ENCODE measurements at places on chromosomes 4 and X.

- DNase-seq, result peak; percentile 43
Measured at GRCh38 chr4:47383829-47384427, 79.6 kb downstream of the COMMD8 start.

GRCh38 chr4:101192244-101192643 lies 155.1 kb downstream of the PPP3CA start:
- no peak for DNase-seq

- DNase-seq, result no peak
Measured at GRCh38 chr4:105460306-105460705, 13.6 kb downstream of the PPA2 start.

GRCh38 chrX:152942077-152942442 lies 44.2 kb downstream of the ZNF185 start:
- no peak for DNase-seq

DNA sequence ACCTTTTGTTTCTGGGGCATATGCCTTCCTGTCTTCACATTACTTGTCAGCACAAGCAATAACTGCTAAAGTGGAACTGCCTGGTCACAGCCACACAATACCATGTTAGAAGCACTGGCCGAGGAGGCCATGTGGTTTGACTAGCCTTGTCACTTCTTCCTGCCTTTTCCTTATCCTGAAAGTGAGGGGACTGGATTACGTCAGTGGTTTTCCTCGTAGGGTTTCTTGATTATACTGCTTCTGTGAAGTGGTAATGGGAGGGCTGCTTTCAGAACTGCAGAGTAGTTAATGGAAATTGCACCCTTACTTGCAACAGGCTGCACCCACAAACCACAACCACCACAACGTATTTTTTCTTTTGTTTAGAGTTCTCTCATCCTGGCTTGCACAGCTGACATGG lies 26.6 kb downstream of the ZRSR2 start:
- DNase-seq, result no peak

DNA sequence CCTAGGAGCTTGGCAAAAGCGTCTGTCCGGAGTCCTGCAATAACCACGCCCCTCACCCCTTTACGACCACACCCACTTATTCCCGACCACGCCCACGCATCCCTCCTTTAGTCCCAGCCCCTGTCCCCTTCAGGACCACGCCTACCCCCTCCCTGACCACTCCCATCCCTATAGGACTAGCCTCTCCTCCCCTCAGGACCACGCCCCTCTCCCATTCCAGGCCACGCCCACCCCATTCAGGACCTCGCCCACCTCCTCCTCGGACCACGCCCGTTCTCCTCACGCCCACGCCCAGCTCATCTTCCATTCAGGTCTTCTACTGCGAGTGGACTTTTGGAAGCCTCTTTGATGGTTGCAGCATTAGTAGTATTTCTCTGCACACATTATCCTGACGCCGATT lies 131.2 kb upstream of the STX18 start:
- DNase-seq, result peak; percentile 4

DNA sequence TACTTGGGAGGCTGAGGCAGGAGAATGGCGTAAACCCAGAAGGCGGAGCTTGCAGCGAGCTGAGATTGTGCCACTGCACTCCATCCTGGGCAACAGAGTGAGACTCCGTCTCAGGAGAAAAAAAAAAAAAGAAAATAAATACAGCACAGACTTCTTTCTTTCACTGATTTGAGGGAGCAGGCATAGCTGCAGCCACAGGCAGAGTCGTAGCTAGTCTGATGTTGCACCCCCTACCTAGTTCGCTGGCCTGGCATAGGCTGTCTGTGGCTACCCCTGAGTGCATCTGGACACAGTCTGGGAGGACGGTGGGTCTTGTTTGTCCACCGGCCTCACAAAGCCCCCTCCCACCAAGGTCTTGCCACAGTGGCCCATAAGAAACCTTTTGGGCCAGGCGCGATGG lies 21.4 kb downstream of the IL3RA start:
- no peak for DNase-seq

Data from HCEC 1CT (cell line).